ENCODE measurements at places on chromosomes 16 and 17.

DNA sequence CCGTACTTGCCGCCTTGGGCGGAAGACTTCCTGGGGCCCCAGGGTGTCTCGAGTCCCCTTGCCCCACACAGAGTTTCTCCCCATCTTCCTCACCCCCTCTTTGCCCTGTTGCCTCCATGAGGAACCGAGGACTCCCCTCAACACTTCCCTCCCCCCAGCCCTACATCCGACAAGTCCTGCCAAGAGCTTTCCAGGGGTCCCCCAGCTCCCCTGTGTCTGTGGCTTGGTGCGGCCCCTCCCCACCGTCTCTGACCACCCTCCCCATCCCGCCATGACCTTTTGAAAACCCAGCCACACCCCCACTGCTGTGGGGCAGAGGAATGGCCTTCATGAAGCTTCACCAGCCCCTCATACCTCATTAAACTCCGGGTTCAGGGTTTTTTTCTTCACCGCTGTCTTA, 11.4 kb downstream of the SCGB1C2 start:
- no peak for DNase-seq

DNA sequence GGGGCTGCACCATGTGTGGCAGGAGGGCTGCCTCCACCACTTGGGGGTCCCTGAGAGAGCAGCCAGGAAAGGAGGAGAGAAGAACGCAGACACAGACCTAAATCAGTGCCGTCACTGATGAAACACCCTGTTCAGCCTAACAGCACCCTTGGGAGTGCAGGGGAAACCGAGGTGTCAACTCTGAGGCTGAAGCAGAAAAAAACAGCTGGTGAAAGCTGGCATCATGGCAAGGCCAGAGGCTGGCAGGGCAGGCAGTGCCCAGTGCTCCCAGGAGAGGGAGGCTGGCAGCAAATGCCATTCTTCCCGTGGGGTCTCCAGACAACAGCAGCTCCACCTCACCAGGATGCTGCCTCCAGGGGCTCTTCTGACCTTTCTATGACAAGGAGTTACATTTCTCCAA, 23.1 kb downstream of the SPHK1 start:
- DNase-seq = no peak

- DNase-seq = no peak
Observed at GRCh38 chr16:75679366-75679765, 2.6 kb upstream of the CPHXL2 start.

GRCh38 chr16:85778873-85779272, 20.5 kb downstream of the EMC8 start:
- peak; percentile 10 for DNase-seq

- no peak for DNase-seq
Observed at GRCh38 chr17:62778990-62779681, 29.0 kb downstream of the MARCHF10 start.

GRCh38 chr17:46027048-46027975, 28.3 kb downstream of the STH start:
- no peak for DNase-seq

- DNase-seq = no peak
Observed at GRCh38 chr16:1615761-1616160, 3.6 kb downstream of the CRAMP1 start.

Measured in activated T-cell treated with anti-CD3 and anti-CD28 coated beads, Interleukin-2, amount 50 U/mL, for 72 hours (primary cell).